ENCODE measurements at places on chromosomes 4 and X. TPM values are rescaled to one million over a fixed set of nuclear protein-coding genes. Genes with fewer than 3 reads are reported as not detected.
A peak's percentile ranks its signal among the peaks of the same experiment; 100 is the strongest.

The CD40LG gene
- total RNA-seq = 0.69 TPM

- H3K4me1 ChIP-seq = no peaks in the 10 kb centered on the region
- H3K27ac ChIP-seq = no peak overlapping the region
- H3K36me3 ChIP-seq = no peaks in the 10 kb centered on the region
- DNase-seq = peak; percentile 45
- no peak overlapping the region for H3K4me3 ChIP-seq
- H3K27me3 ChIP-seq = no peaks in the 10 kb centered on the region
These were observed 457.4 kb downstream of the CENPC start for GRCh38 chr4:67087897-67088296.

The ZMAT1 gene
- total RNA-seq = 1.6 TPM

The SLIT2 gene
- total RNA-seq = 2.0 TPM

The ASB5 gene
- total RNA-seq = not detected

The SSX2B gene
- total RNA-seq = not detected

GRCh38 chr4:25088093-25088952 is 57.6 kb upstream of the LGI2 start:
- no peaks in the 10 kb centered on the region for H3K27me3 ChIP-seq
- H3K4me3 ChIP-seq = no peak overlapping the region
- DNase-seq = no peak
- H3K4me1 ChIP-seq = no peaks in the 10 kb centered on the region

DNA sequence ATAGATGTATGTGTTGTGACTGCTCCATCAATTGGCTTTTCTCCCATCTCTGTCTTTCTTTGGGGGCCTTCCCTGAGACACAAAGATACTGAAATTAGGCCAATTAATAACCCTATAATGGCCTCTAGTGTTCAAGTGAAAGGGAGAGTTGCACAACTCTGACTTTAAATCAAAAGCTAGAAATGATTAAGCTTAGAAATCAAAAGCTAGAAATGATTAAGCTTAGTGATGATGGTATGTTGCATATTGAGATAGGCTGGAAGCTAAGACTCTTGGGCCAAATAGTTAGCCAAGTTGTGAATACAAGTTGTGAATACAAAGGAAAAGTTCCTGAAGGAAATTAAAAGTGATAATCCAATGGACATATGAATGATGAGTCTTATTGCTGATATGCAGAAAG is 452.9 kb upstream of the AGA start:
- DNase-seq = no peak
- no peaks in the 10 kb centered on the region for H3K4me1 ChIP-seq
- H3K36me3 ChIP-seq = no peaks in the 10 kb centered on the region
- H3K4me3 ChIP-seq = no peak overlapping the region
- H3K27ac ChIP-seq = no peak overlapping the region
- H3K27me3 ChIP-seq = no peaks in the 10 kb centered on the region

All from colonic mucosa (tissue), 4 donors.